ENCODE measurements at places on chromosomes 1 and 21.

DNA sequence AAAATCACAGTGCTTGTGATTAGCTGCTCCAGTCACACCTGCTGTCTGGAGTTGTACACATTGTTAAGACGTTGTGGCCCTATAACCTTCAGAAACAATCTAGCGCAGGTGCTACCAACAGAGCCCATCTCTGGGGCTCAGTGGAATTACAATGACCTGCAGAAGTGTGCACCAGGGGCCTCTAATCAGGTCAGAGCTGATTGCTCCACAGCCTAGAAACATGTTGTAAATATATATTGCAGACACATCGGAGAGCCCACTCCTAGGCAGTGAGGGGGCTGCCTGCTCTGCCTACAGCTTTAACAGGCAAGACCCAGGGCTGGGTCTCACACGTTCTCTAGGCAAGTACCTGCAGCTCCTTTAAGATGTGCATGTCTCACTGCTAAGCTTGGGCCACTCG, 302.0 kb downstream of the SIPA1L2 start:
- no peak for DNase-seq

GRCh38 chr1:203185061-203185461, 1.4 kb downstream of the CHI3L1 start:
- no peak for DNase-seq

- DNase-seq, result no peak
Observed at GRCh38 chr1:163230827-163231226, 28.1 kb upstream of the RGS5 start.

- no peak for DNase-seq
Observed at GRCh38 chr1:160488347-160489058, 34.6 kb downstream of the SLAMF6 start.

GRCh38 chr1:19762175-19762779, 37.4 kb downstream of the TMCO4 start:
- no peak for DNase-seq

GRCh38 chr1:17244821-17245740, 3.8 kb upstream of the PADI3 start:
- DNase-seq, result no peak

- no peak for DNase-seq
Observed at GRCh38 chr1:20426371-20426770, 59.6 kb downstream of the CAMK2N1 start.

- DNase-seq, result no peak
Observed at GRCh38 chr1:153640861-153641260, 7.0 kb downstream of the CHTOP start.

DNA sequence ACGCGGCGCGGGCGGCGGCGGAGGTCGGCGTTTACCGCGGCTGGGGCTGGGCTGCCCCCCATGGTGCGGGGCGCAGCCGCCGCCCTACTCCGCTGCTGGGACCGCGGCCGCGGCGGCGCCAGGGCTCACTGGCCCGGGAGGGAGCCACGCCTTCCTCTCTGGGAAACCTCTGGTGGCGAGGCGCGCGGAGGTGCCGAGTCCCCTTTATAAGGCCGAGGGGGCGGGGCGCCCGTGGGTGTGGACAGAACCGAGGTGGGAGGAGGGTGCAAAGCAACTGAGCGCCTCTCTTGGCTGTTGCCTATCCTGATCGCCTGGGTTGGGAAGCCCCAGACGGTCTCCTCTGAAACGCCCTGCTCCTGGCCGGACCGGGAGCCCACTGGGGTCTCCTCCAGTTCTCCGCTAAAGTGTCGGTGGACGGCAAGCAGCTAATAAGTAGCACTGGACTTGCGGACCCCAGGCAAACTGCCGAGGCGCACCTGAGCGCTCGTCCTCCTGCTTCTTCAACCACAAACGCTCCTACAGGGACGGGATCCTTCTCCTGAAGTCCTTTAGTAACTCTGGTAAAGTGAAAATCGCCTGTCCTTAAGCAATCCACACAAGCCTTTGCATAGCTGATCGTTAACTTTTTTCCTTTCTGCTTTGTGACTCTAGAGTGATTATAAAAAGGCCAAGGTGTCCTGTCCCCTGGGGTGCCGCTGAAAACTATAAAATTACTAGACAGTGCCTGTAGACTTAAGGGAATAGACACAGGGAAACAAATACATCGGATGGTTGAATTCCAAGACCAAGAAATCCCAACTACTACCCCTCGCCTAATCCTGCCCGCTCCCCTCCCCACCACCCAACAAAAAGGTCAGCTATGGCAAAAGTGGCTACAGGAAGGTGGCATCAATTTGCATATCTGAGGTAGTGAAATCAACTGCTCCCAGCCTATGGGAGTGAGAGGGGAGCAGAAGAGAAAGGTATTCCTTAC, at the start of gene PTGER3:
PTGER3 (minus strand) TSS at position 182 of the 973 bp plus-strand sequence. CDS start 239 bp downstream, outside the sequence.
- peak; percentile 23 for DNase-seq

DNA sequence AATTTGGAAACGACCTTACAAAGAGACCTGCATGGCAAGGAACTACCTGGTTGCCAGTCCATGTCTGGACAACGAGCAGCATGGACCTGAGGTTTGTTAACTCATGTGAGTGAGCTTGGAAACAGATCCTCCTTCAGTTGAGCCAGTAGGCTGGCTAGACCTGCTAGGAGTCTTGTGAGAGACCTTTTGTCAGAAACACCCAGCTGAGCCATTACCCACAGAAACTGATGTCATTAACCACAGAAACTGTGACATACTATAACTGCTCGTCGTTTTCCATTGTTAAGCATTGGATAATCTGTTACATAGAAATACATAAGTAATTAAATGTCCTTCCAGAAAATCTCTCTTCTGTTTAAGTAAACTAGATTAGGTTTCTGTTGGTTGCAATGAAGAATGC, 211.1 kb upstream of the C21orf91 start:
- no peak for DNase-seq

GRCh38 chr1:110229348-110230001, 19.4 kb downstream of the KCNC4 start:
- DNase-seq, result no peak

DNA sequence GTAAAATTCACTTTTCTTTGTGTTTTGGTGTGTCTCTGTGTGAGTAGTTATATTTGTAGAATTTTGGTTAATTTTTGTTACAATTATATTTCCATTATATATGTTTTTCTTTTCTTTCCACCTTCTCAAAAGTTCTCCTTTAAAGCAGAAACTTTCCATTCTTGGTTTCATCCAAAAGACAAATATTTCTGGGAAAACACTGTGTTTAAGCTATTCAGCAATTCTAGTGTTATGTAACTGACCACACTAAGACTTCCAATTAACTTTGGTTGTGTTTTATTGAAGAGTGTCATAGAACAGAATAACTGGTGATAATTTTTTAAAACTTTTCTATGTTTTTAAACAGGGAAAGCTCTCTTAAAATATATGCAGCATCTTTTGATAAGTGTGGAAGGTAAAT, 13.6 kb upstream of the RGL1 start:
- no peak for DNase-seq

DNA sequence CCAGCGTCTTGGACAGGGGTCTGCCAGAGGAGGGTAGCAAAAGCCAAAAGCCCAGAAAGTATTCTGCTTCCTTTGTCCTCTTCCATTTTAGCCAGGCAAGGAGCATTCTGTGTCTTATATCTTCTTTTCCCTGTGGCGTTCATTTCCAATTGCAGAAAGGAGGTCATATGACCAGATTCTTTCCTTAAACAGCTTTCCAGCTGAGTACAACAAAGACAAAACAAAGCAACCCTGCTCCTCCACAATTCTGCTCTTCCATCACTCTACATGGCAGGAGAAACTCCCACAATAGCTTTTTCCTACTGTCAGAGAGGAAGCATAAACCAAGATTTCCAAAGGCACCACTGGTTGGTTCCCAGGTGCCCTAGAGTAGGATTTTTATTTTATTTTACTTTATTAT, 19.7 kb downstream of the ENSA start:
- no peak for DNase-seq

- no peak for DNase-seq
Observed at GRCh38 chr1:82279241-82279640, 478.5 kb downstream of the ADGRL2 start.

GRCh38 chr1:110786802-110787327, 86.1 kb upstream of the CD53 start:
- no peak for DNase-seq

DNA sequence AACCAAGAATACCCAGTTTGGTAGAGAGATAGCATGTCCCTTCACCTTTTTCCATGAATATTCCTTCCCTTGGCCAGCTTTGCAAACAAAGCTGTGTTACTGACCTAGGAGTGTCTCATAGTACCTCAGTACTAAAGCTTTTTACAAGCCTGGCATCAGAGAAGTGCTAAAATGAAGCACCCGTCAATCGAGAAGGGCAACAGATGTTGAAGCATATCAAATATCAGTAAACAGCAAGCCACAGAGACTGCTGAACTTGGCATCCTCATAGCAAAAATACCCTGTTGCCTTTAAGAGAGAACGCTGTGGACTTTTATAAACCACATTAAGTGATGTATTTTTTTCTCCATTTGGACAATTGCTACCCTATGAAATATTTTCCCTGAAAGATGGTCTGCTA, 128.6 kb upstream of the HOOK1 start:
- DNase-seq, result no peak

DNA sequence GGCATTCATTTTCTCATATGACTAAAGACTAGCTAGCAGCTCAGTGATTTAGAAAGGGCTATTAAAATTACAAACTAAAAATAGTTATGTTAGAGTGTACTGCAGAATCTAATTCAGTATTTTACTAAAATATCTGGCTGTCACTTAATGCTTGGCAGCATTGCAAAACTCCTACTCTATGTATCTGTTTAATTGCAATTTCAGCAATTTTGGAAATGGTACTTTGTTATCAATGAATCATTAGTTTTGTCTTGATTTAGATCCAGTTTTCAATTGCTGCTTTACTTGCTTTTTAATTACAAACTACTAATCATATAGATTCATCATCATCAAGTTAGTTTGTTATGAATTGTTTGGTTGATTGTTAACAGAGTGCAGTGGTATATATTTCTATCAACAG, 19.2 kb downstream of the C1orf87 start:
- DNase-seq, result no peak

DNA sequence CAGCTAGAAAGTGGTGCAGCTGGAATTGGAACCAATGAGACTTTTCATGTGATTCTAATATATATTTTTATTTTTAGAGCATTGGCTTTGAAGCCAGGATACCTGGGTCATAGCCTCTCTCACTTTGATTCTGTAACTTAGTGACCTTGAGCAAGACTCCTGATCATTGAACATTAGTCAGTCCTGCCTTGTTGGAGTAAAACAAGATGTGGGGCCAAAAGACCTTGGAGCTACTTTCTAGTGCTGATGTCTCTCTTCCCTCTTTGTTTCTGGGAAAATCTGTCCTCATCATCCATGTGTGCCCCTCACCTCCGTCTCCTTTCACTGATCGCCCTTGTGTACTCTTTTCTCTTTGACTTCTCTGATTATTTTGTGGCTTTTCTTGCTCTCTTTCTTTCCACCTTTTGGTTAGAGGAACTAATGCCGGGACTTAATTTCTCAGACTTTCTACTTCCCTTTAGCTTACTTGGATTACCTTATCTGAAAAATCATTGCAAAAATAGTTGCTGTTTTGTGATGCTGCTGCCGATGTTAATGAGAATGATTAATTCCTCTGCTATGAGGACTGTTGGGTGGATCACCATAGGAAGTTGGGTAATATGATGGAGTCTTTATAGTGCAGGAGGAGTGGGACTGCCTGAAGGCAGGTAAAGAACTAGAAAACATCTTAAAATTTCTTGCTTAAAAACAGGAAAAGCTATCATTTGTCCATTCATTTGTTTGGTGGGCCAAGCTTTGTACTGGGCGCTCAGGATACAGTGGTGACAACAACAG, 72.0 kb downstream of the NOS1AP start:
- no peak for DNase-seq

GRCh38 chr1:103111926-103112325, 3.6 kb upstream of the COL11A1 start:
- DNase-seq, result no peak

GRCh38 chr1:230985711-230986110, 6.8 kb downstream of the ARV1 start:
- no peak for DNase-seq

DNA sequence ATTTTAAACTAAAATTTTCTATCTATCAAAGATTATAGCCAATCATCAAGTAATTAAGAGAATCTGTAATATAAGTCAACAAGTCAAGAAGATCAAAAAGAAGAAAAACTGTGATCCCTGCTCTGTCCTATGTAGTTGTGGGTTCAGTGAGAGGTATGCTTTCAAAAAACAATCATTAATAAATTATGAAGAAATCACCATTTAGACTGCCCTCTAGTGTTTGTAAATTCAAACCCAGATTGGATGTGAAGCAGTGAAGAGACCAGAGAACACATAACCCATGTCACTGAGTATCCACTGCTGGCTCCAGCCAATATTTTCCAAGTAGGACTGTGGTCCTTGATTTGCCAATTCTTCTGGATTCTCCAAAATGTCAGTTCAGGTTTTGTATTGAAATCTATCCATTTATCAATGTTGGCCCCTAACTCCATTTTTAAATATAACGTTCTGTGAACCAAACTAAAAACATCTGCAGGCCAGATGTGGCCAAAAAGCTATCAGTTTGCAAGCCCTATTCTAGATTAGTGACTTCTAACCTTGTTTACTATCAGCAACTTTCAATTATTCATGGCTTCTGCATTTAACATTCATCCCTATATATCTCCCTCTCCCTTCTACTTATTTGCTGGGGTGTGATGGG, 467.5 kb upstream of the CXADR start:
- DNase-seq, result no peak

GRCh38 chr21:33881689-33882440, 33.7 kb downstream of the ATP5PO start:
- no peak for DNase-seq

DNA sequence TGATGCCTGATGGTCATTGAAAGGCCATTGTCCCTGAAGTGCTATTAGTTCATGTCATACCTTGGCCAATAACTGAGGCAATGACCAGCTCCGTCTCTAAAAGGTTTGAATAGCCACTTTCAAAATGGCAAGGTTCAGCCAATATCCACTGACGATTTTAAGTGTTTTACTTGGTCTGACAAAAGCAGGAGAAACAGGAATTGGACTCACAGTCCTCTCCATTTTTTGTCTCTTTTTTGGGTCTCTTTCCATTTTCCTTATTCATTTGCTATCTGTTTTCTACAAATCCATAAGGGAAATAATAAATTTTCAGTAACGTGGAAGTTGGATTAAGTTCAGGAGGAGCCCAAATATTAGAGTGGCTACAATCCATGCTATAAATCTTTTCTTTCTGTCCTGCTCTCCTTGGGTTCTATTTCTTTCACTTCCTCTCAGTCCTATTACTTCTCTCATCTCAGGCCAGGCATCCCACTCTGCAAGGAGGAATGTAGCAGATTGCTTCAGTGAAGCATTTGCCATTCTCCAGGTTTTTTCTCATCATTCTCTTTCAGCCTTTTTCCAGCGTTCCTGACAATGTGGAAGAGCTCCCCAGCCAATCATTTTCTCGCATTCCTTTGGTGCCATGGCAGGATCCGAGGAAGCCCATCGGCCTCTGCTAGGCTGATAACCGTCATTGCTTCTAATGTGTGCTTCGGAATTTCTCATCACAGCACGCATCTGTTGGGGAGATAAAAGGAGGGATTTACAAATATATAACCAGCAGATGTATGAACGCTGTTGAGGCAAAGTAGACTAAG, 414.5 kb downstream of the ADGRL2 start:
- DNase-seq, result no peak

- no peak for DNase-seq
Observed at GRCh38 chr1:89672489-89673183, 39.7 kb downstream of the LRRC8C start.

Data from stimulated activated CD8-positive, alpha-beta memory T cell treated with anti-CD3 and anti-CD28 coated beads, Interleukin-15, amount 100 ng/mL, for 4 hours (primary cell).